ENCODE measurements at places on chromosomes 5 and 9.
A peak's percentile ranks its signal among the peaks of the same experiment; 100 is the strongest.

GRCh38 chr5:51039424-51040329 is 343.6 kb upstream of the ISL1 start:
- no peak for DNase-seq

- DNase-seq: no peak
Observed at GRCh38 chr9:97041898-97042297, 3.0 kb upstream of the CTSV start.

DNA sequence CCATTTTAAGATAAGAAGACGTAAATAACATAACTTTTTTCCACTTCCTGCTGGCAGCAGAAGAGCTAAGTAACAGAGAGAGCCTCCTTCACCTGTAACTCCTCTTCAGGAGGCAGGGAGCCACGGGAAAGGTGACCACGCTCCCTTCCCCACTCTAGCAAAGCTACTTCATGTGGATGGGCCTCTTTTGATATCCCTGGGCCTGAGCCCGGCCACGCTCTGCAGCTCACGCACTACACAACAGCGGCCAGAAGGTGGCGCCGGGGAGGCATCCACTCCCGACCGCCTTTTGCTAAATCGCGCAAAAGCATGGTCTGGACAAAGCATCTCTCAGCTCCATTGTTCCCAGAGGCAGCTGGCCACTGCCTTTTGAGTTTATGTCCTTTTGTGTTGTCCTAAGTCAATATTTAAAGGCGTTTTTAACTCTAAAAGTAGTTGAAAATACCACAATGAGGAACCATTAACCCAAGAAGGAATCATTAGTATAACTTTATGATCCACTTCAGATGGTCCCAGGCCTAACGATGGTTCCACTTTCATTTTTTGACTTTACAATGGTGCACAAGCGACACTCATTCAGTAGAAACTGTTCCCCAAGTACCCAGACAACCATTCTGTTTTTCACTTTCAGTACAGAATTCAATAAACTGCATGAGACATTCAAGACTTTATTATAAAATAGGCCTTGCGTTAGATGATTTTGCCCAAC is 23.6 kb downstream of the CMBL start:
- DNase-seq: peak; percentile 76

DNA sequence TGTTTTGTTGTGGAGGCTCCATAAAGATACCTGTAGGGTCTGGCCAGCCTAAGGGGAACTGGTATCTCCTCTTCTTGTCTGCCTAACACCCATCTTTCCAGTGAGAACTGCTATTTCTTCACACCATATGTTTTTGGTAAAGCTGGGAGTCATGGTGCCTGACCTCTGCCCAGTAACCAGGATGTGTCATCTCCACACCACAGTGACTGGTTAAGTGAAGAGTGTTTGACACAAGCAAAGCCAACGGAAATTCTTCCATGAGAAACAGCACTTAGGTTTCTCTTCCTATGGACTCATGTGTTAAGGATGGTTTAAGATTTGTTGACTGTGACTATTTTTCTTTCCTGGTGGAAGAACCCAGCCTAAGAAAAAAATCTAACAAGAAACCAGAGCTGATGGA is 111.5 kb downstream of the HTR4 start:
- DNase-seq: no peak

DNA sequence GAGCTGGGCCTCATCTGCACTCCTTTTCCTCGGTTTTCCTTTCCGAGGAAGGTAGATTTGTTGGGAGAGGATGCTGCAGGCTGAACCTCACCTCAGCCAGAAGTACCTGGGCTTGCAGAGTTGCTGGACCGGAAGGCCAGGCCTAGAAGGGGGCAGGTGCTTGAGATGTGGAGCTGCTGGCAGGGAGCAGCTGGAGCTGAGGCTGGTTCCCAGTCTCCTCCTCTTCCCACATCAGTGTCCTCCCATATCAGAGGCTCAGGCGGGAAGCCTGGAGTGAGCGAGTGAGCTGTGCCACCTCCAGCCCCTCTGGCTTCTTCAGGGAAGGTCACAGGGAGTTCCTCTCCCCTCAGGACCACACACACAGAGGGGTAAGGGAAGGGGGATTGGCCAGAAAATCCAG is 259.4 kb downstream of the GADD45G start:
- no peak for DNase-seq

DNA sequence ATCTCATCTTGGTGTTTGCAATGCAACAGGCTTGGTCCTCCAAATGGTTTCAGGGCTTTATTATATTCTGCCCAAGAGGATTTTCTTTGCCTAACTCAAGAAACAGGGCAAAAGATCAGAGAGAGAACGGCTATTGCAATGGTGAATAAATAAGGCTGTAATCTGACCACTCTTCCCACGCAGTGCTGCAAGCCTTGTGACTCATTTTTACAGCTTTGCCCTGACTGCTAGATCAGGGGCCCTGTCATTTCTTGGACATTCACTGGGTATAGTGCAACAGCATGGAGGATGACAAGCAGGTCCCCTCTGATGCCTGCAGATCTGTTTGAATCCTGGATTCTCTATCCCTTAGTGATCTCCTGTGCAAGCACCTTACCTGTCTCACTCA is 459.1 kb downstream of the EBF1 start:
- DNase-seq: no peak

DNA sequence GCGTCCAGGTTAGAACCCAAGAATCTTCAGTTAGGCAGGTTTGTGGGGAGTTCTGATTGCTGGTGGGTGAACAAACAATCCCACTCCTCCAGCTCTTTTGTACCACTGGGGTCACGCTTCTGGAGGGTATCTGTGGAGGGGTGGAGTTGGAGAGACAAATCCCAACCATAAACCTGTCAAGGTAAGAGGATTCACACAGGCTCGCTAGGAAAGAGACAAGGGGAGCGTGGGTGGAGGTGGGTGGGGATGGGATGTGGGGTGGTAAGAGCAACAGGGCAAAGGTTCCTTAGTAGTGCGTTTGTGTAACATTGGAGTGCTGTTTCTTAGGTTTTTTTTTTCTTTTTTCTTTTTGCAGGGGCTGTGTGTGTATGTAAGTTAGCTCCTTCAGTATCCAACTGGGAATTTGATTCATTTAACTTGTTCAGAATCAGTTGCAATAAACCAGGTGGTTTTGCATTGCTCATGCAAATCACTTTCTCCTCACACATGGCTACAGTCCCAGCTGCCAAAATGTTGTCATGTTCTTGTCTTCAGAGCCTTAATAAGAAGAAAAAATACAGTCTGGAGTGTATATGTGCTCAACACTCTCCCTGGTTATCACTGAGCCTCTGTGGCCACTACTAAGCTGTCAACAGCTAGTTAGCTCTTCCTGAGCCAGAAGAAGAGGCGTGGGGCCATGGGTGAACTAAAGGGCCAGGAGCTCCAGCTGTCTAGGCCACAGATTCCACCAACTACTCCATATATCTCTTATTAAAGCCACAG is 164.0 kb upstream of the RAD23B start:
- DNase-seq: no peak

DNA sequence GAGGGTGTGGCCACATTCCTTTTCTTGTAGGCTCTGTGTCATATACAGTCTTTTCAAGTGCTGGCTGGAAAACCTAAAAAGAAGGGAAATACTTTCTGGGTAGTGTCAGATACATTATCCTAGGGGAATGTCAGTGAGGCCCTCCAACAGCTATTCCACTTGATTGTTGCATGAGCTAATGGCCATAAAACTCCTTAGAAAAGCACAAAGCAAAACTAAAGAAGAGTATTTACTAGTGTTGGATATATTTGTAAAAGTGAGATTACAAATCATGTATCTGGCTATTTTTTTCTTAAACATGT is 829 bp downstream of the ANXA1 start:
- DNase-seq: no peak

- no peak for DNase-seq
Observed at GRCh38 chr5:76111477-76112174, 28.4 kb downstream of the SV2C start.

DNA sequence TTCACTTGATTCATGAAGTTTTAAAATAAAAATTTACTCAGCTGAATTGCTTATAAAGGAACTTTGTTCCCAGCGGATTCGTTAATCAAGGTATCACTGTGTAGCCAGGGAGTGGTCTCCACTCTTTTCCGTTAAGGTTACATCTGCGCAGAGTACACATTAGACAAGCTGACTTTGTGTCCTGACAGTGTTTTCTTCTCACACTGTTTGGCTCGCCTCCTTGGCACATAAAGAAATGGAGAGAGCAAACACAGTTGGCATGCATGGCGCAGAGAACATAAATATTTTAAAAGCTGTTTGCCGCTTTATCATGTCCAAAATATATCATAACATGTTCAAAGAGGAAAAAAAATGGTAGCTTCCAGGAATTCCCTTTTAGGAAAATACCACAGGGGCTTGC is 153.2 kb downstream of the EDIL3 start:
- DNase-seq: no peak

DNA sequence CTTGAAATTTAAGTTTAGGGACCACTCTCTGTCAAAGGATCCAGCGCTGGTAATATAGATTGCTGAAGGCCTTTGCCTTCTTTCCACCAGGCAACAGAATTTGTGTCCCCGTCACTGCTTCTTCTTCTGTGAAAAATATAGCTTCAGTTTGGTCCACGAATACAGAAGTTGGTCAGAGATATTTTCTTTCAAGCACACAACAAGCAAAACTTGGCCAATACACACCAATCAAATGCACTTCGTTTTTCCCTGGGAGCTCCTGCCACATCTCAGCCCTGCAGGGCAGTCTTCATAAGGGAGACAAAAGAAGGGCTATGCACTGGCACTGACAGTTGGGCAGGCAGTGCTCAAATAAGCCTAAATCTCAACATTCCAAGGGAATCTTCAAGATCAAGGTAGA is 22.9 kb downstream of the HAVCR2 start:
- no peak for DNase-seq

GRCh38 chr5:33341351-33341750 is 99.4 kb upstream of the TARS1 start:
- no peak for DNase-seq

GRCh38 chr9:13431692-13432091 is 152.2 kb upstream of the MPDZ start:
- no peak for DNase-seq

DNA sequence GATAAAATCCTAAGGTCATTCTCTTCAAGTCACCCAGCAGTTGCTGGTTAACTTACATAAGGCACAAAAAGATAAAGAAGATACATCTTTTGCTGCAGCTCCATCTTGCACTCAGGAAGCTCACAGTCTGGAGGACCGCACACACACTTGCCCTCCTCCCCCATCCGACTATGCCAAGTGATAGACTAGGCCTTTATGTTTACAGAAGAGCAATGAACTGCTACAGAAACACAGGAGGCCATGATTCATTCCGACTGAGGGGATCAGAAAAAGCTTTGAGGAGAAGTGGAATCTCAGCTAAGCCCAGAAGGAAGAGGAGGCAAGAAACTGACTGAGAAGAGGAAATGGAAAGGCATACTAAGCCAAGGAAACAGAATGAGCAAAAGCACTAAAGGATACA is 17.4 kb downstream of the NRG2 start:
- DNase-seq: no peak

- DNase-seq: no peak
Observed at GRCh38 chr9:4691795-4692194, 12.4 kb downstream of the CDC37L1 start.

DNA sequence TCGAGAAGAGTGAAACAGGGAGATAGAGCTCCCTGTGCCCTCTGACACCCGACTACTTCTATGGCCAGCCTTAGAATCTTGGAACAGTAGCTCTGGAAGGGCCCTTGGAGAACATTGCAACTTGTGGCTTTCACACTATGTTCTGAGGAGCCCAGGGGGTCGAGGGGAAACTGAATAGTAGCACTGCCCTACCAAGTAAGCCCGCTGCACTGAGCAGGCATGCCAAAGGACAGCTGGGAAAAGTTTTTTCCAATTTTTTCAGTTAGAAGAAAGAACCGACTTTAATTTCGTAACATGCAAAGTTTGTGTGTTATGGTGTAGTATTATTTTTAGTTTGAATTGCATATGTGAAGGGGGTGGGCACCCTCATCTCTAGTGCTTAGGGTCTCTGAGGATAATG is 10.9 kb downstream of the SMIM3 start:
- no peak for DNase-seq

- no peak for DNase-seq
Observed at GRCh38 chr5:122858451-122858850, 13.0 kb downstream of the SNX24 start.

GRCh38 chr5:96079075-96079474 is 117.4 kb upstream of the ELL2 start:
- DNase-seq: no peak

- no peak for DNase-seq
Observed at GRCh38 chr5:4206127-4206526, 610.5 kb downstream of the IRX1 start.

- no peak for DNase-seq
Observed at GRCh38 chr9:121216271-121216805, 14.7 kb upstream of the RAB14 start.

DNA sequence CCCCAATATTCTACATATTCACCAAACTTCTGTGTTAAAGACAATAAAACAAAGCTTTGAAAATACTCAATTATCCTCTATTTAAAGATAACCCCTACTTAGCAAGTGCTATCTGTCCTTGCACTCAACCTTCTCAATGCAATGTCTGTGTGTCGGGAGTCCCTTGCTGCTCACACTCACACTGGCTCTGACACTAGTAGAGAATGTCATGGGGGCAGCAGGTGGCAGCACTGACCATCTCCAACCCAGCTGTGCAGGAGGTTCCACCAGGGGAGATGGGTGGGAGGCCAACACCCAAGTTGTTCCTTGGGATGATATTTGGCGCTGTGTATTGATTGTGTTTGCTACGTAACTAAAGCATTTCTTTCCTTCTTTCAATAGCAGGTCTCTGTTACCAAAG is 59.4 kb upstream of the SIMC1 start:
- no peak for DNase-seq

DNA sequence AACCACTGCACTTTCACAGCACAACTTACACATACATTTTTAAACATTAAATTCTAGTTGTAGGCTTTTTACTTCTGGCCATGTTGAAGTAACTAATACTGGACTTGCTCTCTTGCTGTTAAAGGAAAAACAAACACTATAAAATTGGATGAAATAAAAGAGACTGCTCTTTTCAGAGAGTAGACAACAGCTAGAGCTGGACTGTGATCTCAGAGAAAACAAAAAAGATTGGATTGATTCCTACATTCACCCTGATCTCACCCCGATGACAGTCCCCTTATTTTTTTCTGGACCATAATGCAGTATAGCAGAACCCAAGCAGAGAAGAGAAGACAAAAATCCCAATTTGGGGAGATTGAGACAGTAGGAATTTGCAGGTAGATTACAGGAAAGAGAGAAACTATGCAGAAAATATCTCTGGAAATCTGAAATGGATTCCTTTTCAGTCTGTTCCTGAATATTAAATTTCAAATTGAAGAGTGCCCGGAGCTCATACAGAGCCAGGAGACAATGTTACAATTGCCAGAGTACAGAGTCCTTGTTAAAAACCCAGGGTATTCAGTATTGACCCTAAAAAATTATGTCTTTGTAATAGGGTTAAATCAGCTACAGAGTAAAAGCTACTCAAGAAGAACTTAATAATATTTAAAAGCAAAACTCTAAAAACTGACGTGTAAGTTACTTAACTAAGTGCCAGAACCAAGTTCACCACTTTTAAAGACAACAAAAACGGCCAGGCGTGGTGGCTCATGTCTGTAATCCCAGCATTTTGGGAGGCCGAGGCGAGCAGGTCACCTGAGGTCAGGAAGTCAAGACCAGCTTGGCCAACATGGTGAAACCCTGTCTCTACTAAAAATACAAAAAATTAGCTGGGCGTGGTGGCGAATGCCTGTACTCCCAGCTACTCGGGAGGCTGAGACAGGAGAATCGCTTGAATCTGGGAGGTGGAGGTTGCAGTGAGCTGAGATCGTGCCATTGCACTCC is 208.6 kb downstream of the MPDZ start:
- DNase-seq: no peak
